Stimulated activated CD4-positive, alpha-beta T cell treated with anti-CD3 and anti-CD28 coated beads, Interleukin-4, amount 100 ng/mL, for 24 hours (primary cell): ENCODE measurements at places on chromosomes 6 and 20.

DNA sequence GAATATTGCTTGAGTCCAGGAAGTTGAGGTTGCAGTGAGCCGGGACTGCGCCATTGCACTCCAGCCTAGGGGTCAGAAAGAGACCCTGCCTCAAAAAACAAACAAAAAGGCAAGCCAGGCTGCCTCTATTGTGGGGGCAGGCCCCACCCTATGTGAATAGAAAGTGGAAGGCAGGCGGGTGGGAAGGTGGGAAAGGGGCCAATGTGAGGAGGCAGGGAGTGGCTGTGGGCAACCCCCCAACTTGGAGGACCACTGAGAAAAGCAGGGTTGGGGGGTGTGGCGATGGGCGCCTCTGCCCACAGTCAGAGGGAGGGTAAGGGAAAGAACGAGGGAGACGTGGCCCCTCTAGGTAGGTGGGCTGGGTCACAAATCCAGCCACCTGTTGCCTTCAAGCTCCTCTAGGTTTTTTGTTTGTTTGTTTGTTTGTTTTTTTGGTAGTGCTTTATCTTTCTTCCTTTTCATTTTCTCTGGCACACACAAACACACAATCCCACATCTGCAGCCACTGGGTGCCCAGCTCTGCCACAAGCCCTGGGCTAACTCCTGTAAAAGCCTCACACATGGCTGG is 5.3 kb upstream of the AP5S1 start:
- no peak for DNase-seq

DNA sequence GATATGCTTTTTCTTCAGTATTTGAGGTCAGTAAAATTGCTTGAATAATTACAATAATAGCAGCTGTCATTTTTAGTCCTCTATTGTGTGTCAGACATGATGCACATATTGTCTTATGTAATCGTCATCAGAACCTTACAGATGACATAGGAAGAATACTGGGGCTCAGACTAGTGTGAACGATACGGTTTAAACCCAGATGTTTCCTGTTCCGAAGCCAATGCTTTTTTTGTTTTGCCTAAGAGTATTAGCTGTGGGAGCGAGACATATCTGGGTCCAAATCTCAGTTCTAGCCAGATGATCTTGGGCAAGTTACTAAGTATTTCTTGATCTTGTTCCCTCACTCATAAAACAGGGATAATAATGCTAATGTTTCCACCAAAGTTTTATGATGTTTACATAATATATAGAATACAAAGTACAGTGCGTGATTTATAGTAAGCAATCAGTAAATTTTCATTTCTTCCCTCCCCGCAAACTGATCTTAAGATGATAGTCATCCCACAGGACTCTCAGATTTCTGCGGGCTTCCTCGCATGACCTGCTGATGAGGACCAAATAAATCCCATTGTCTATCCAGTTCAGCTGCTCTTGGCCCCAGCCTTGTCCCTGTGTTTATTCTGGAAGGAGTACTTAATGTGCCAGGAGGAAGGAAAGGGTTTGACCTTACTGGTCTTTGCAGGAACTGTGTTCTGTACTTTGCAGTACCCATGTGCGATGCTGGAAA is 98.2 kb downstream of the CAP2 start:
- DNase-seq, result no peak

DNA sequence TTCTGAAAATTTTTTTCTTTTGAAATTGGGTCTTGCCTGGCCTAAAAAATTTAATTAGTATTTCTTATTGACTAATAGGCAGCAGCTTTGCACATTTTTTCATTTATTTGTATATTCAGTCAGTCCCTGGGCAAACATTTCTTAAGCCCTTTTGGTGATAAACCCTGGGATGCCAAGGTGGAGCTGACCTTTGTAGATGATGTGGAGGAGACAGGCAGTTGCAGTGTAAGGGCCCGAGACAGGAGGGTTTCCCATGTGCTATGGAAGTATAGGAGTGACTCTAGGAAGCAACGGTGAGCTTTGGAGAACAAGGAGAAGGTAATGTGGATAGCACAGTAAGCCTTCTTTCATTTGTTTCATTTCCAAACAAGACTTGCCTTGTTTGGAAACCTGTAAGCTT is 3.5 kb downstream of the MYBL2 start:
- DNase-seq, result no peak

DNA sequence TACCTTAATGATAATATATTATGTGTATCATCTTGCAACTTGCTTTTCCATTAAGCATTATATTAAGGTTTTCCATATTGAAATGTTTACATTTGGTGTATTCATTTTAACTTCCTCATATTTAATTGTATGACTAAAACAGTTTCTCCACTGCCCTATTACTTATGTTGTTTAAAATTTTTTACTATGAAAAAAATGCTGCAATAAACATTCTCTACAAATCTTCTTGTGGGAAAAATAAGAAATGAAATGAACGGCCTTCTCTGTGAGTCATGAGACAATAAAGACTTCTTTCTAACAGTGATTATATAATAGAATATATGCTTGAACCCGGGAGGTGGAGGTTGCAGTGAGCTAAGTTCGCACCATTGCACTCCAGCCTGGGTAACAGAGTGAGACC is 25.5 kb downstream of the FASTKD5 start:
- no peak for DNase-seq

DNA sequence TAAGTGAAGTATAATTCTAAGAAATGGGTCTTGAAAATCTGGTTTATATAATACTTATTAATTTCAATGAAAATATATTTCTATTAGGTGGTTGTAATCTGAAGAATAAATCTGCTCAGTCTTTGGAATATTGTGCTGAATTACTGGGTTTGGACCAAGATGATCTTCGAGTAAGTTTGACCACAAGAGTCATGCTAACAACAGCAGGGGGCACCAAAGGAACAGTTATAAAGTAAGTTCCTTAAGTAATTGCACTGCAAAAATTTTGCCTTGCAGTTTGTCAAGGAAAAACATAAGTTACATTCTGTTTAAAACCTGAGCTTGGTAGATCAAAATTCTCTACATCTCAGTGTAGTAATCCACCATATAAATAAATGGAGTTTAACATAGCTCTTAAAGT is 106.0 kb downstream of the MYO6 start:
- peak; percentile 4 for DNase-seq

DNA sequence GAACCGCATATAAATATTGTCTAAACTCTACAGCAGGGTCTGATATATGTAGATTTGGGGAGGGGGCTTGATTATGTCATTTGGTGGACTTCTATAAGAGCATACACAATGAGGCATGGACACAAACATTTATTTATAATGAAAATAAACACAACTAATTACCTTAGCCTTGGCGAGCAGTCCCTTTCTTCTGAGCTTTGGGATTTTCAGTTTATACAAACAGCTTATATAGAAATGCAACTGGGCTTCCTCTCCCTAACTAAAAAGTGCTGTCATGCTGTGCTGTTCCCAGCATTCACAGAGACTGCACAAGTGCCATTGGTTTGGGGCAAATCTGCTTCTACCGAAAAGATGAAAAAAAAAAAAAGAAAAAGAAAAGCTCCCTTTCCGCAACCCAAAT is 69.9 kb downstream of the AKAP12 start:
- no peak for DNase-seq

GRCh38 chr6:31149827-31150447 is 7.7 kb downstream of the CCHCR1 start:
- no peak for DNase-seq

GRCh38 chr6:147941143-147941542 is 401.5 kb upstream of the SASH1 start:
- no peak for DNase-seq
